ENCODE measurements at places on chromosomes 1 and 21.
A peak's percentile ranks its signal among the peaks of the same experiment; 100 is the strongest.

GRCh38 chr21:31493350-31493880 lies 149.4 kb upstream of the TIAM1 start:
- no peak for DNase-seq

- DNase-seq, result no peak
These were observed 1154.6 kb downstream of the BRINP3 start for GRCh38 chr1:189323091-189323490.

- no peak for DNase-seq
These were observed 134.3 kb downstream of the CASZ1 start for GRCh38 chr1:10662090-10662688.

- no peak for DNase-seq
These were observed 84.9 kb upstream of the SLC44A3 start for GRCh38 chr1:94734963-94735901.

- DNase-seq, result no peak
These were observed 139.1 kb upstream of the SERTAD4 start for GRCh38 chr1:210093461-210093860.

- DNase-seq, result no peak
These were observed 125.4 kb downstream of the EDEM3 start for GRCh38 chr1:184629266-184629665.

DNA sequence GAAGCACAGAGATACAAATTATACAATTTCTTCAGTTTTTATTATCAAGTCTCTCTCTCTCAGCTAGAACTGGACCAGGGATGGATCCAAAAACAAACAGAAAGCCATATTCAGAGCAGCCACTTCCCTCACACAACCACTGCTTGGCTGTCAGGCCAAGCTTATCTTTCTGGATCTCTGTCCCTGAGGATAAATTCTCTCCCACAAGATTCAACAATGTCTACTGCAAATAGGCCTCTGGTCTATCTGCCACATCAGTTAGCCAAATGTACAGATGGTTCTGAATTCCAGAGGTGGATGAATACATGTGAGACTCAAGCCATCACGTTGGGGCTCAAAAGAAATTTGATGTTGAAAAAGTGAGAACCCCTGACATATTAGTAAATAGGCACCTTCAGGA lies 350.9 kb downstream of the LTN1 start:
- peak; percentile 17 for DNase-seq

DNA sequence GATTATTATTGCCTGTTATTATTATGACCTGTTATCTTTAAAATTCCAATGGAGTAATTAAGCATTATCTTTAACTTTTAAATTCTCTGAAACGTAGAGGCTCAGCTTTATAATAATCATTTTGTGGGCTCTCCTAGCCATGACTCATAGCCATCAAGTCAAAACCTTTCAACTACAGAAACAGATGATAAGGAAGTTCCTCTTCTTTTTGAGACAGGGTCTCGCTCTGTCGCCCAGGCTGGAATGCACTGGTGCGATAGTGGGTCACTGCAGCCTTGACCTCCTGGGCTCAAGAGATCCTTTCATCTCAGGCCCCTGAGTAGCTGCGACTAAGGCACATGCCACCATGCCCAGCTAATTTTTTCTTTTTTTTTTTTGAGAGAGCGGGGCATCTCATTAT lies 43.5 kb downstream of the CHML start:
- DNase-seq, result peak; percentile 40

- no peak for DNase-seq
These were observed 374.0 kb downstream of the NEGR1 start for GRCh38 chr1:71908303-71908702.

GRCh38 chr1:12525311-12526181 lies 92.5 kb downstream of the DHRS3 start:
- DNase-seq, result no peak

- DNase-seq, result peak; percentile 87
These were observed 570 bp upstream of the NEK7 start for GRCh38 chr1:198156111-198156744.

DNA sequence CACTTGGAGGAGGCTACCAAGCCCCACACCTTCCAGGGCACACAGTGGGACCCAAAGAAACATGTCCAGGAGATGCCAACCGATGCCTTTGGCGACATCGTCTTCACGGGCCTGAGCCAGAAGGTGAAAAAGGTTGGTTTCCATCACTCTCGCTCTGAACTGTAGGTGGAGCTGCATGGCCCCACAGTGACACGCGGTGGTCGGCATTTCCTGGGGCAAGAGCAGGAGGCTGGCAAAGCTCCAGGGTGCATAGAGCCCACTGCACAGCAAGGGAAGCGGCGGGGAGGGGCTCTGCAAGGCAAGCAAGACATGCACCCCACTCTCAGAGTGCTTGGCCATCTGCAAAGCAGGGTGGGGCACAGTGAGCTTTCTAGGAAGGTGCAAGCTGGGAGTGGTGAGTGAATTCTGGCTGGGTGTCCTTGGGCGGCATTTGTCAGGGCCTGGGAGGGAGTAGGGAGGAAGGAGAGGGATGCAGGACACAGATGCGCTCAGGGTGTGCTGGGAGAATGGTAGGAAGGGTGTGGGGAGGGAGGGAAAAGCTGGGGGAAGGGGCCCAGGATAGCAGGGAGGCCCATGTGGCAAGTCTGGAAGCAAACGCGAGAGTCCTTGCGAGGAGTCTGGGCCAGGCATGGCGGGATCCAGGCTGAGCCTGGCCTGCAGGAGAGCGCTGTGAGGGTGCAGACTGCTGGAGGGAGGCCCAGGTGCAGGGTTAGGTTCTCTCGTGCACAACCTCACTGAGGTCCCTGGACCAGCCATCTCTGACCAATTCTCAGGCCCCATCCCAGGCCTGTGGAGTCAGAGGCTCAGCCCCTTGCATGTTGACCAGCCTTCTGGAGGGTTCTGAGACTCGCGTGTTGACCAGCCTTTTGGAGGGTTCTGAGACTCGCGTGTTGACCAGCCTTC lies 11.0 kb downstream of the TRPM2 start:
- no peak for DNase-seq

- DNase-seq, result no peak
These were observed 41.1 kb downstream of the CACHD1 start for GRCh38 chr1:64511044-64511443.

GRCh38 chr1:89085781-89086180 lies 20.8 kb upstream of the GBP1 start:
- DNase-seq, result no peak

DNA sequence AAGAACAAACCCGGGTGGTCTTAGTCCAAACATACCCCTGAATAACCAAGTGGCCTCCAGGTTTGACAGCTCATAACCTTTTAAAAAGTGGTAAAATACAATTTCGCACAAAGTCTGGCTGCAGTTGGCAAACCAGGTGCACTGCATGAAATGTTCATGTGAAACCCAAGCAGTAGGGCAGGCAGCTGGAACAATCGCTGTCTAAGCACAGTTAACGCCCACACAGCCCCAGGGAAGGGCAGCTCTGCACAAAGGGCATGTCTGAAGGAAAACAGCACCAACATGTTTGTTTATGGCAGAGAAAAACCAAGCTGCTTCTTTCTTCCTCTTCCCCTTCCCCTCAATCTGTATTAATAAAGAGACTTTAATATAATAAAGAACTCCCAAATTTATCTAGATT lies 49.5 kb downstream of the KIAA1614 start:
- DNase-seq, result no peak

DNA sequence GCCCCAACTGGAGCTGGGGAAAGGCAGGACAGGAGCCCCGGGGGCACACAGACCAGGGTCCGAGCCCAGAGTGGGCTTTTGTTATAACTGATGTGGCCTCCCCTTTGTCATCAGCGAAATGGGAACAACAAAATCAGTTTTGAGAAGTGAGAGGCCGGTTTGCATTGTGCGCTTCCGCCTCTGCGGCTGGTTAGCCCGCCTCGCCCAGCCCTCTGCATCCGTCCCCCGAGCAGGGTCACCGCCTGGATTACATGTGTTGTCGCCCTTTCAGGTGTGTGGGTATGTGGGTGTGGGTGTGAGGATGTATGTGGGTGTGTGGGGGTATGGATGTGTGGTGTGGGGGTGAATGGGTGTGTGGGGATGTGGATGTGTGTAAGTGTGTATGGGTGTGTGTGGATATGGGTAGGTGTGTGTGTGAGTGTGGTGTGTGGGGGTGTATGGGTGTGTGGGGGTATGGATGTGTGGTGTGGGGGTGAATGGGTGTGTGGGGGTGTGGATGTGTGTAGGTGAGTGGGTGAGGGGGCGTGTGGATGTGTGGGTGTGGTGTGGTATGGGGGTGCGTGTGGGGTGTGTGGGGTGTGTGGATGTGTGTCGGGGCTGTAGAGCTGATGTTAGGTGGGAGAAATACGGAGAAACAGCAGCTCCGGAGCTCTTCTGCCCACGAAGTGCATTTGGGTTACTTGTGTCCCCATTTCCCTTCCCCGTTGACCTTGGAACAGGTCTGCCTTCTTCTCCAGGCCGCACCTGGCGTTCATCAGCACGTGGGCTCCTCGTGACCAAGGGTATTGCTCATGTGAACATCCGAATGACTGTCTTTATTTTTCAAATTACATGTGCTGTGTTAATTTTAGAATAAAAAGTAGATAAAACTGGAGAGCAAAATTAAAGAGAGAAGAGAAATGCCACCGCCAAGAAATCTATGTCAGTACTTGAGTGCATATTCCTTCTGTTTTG lies 67.6 kb downstream of the FHAD1 start:
- DNase-seq, result no peak

DNA sequence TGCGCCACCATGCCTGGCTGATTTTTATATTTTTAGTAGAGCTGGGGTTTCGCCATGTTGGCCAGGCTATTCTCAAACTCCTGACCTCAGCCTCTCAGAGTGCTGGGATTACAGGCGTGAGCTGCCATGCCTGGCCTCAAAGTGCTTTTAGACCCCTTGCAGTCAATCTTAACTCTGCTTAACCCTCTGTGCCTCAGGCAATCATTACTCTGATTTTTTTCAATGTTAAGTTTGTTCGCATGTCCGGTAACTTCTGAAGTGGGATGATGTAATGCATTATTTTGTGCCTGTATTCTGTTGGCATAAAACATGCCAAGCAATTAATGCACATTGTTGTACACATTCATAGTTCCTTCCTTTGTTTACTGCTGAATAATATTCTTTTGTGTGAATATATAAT lies 18.6 kb downstream of the SMG7 start:
- no peak for DNase-seq

GRCh38 chr1:32454726-32455125 lies 10.1 kb upstream of the ZBTB8B start:
- DNase-seq, result no peak

DNA sequence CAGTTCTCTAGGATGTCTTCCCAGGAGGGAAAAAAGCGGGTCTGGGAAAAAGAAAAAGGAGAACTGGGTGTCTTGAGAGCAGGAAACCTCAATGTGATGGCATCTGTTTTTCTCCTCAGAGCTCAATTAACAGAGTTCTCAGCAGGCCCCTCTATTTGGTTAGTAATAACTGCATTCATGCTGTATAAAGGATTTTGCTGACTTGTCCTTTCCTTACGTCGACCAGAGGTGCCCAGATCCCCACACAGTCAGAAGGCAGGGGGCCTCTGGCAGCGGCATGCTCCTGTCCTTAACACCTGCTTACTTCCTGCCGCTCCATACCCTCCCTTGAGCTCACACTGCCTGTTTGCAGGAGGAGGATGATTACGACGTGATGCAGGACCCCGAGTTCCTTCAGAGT lies 12.3 kb downstream of the PSMD4 start:
- no peak for DNase-seq

- no peak for DNase-seq
These were observed 55.0 kb upstream of the EPHA8 start for GRCh38 chr1:22508329-22508728.

DNA sequence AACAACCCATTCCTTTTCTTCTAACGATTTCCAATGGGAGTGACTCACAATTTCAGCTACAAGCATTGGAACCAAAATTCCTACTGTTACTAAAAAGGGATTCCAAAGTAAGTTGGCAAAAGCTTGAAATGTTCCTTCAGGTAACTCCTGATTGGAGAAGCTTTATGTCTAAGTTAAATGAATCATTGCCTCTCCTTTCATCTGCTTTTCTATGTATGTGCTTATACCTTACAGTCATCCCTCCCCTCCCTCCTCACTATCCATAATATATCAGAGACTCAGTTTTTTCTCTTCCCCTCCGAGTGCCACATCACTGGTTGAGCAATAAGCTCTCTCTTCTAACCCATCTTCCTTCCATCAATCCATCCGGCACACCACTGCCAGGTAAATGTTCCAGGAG lies 86.8 kb downstream of the TIAM1 start:
- DNase-seq, result no peak

GRCh38 chr1:165717918-165718515 lies 19.7 kb upstream of the ALDH9A1 start:
- peak; percentile 83 for DNase-seq

DNA sequence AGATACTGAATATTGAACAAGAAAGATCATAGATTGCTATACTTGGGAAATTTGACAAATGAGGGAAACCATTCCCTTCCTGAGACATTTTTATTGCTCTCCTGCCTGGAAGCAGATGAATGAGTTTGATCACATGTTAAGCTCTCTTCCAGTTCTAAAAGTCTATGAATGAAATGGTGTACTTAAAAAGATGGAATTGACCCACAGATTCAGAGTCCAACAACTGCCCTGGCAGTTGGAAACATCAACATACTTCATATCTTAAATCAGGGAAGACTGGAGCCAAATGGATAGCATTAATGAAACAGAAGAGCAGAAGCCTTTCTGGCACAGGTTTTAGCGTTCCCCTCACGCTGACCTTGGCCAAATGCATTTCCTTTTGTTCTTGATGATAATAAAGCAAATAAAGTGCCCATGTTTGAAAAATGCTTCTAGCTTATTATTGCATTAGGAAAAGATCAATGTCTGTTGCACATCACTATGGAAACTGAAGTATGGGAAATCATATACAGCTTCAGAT lies 142.6 kb downstream of the ESRRG start:
- DNase-seq, result no peak

- DNase-seq, result no peak
These were observed 82.8 kb upstream of the ZNF326 start for GRCh38 chr1:89912073-89912472.

DNA sequence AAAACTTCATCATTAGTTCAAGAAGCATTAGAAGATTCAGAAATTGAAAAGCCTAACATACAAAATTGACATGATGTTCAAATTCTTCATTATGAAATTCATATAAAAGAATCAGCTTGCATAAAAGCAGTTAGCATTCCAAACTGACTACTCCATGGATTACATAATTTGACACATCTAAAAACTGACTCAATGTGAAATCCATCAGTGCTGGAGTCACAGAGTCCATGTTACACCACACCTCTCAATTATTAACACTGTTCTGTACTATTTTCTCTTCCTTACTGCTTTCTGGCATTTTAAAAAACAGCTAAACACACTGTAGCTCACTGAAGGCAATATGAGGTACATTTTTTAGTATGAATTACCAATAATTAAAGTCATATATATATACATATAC lies 28.0 kb downstream of the ARHGAP29 start:
- DNase-seq, result no peak
